ENCODE measurements at places on chromosomes 5 and 9.

DNA sequence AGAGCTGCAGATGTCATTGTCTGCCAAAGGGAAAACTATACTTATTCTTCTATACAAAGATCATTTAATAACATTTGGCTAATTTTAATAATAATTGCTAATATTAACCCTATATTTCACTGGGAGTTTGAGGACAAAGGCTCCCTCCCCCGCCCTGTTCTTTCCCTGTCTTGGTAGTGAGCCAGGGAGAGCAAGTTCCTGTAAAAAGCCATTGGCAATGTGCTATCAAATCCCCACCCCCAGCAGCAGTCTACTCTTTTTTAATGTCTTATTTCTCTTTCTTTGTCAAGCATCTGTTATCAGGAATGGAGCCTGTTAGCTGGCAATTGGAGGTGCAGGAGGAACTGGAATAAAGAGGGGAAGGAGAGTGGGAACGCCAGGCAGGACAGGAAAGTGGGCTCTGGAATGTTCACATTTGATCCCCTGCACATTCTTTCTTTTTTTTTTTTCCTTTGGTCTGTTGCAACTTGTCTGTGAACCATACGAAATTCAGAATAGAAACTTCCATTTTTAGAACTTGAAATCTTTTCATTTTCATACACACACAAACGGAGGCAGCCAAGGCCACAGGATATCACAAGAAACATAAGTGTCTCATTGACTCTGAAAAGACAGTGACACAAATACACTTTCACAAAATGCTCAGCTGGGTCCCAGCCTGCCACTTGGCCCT, 664.8 kb upstream of the ZNF608 start:
- DNase-seq: peak; percentile 21

DNA sequence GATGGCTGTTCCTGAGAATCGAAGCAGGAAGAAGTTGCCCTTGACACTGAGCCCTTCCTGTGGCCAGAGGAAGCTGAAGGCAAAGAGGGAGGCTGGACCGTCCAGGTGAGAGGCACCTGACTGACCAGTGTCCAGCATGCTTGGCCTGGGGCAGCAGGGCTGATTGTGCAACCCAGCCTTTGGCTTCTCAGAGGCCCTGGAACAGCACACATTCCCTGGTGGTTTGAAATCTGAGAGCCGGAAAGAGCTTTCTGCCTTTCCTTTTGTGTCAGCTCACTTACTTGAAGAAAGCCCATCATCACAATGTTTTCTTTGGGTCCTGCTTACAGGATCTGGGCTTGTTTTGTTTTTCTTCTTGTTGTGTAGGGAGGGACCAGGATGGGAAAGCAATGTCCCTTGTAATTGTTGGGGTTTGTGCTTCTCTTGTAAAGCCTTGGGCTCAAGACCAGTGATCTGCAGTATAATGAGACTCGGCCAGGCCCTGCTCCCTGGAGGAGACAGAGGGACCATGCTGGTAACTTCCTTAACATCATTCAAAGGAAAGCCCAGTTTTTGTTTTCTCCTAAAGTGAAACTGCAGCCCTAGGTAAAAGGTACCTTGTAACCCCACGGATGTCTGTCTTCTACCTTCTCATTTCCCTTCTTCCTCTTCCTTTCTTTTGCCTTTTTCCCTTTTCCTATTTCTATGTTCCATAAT, 213.7 kb downstream of the NXNL2 start:
- no peak for DNase-seq

DNA sequence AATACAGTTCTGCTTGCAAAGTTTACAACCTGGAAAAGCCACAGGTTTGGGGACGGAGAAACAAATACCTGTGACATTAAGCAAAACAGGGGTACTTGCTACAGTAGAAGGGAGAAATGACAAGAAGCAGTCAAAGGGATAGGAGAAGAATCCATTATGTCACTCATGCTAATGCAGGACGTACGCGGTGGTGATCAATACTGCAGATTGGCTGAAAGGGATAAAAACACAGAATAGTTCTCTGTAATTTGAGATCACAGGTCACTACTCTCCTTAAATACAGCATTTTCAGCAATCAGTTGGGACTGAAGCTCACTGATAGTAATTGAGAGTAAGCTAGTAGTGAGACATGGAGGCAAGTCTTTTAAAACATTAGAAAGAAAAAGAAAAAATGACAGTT, 130.3 kb upstream of the MTAP start:
- DNase-seq: no peak

GRCh38 chr9:136769710-136770191, 5.4 kb upstream of the LCN15 start:
- no peak for DNase-seq

GRCh38 chr5:28110781-28111180, 1072.4 kb upstream of the CDH9 start:
- no peak for DNase-seq

DNA sequence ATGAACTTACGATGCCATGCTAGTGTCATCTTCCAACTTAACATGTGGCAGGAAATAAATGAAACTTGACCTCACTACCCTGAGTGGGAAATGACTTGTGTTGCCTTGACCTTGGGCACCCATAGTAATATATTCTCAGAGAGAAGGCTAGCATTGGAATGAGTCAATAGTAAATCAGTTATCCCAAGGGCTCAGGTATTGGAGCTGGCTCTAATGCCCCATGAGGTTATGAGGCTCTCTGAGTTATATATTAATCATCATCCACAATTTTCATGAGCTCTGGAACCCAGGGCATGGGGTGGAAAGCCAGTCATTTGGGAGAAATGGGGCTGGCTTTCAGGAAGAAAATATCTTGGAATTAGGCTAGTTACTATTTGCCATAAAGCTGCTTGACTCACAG, 42.4 kb upstream of the SMIM32 start:
- DNase-seq: no peak

GRCh38 chr5:136246122-136246521, 53.2 kb upstream of the SMIM32 start:
- no peak for DNase-seq

- DNase-seq: no peak
These were observed 128.5 kb downstream of the NR3C1 start for GRCh38 chr5:143274952-143275351.

- no peak for DNase-seq
These were observed 165.5 kb downstream of the OLFM1 start for GRCh38 chr9:135252980-135253304.

- no peak for DNase-seq
These were observed 72.6 kb upstream of the ENTREP1 start for GRCh38 chr9:69252436-69252835.
